LoVo (cell line): ENCODE measurements at places on chromosomes 5 and 9.

DNA sequence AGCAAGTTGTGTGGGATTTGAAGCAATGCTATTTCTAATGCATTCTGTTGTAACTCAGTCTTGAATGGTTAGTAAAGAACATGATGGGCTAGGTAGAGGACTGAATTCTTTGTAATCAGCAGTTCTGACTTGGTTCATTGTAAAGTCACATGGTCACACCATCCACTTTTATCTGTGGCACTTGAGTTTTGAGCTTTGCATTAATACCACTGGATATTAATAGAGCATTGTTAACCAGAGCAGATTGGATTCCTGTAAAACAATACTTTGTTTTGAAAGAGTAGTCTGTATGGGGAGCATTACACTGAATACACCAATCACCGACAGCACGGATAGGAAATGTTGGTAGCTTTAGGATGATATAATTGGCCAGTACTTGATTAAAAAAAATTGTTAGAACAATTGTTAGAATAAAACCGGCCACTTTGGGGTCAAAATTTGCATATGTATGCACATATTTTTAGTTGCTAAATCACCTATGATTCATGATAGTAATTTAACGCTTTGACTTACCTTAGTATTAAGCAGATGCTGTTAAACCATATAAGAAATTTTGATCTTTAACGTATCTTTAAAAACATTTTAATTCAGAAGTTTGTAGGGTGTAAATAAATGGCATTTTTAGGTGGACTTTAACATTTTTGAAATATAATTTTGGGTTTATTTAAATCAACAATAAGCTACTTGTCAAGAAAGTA, 17.4 kb downstream of the SLC12A2 start:
- DNase-seq = no peak

DNA sequence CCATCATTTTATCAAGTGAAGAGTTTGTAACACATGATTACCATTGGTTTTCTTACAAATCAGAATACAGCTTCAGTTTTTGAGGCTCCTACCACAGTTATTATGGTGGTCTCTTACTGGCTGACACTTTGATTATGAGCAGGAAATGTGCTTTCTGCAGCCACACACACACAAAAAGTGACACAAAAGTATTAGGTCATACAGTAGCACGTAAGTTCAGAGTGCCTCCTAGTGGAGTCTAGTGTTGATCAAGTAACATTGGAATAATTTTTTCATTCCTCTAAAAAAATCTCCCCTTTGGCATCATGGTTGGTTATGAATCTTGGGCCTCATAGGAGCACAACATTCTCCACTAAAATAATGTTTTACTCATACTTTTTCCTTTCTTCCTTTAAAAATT, 37.6 kb downstream of the PAM start:
- DNase-seq = no peak

GRCh38 chr9:17509151-17509550, 69.7 kb upstream of the SH3GL2 start:
- DNase-seq = no peak

DNA sequence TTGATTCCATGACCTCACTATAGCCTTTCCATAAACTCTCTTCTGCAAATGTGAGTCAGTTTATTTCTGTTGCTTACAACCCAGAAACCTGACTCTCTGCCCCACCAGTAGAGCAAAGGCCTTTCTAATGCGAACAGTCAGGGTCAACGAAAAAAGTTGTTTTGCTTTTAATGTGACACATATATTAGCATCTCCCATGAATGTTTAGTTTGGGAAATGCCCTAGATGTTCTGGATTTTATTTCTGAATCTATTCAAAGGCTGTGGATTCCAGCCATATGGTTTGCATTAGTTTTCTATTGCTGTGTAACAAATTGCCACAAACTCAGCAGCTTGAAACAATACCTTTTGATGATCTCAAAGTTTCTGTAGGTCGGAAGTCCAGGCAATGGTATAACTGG, 193.5 kb downstream of the GNA14 start:
- no peak for DNase-seq

DNA sequence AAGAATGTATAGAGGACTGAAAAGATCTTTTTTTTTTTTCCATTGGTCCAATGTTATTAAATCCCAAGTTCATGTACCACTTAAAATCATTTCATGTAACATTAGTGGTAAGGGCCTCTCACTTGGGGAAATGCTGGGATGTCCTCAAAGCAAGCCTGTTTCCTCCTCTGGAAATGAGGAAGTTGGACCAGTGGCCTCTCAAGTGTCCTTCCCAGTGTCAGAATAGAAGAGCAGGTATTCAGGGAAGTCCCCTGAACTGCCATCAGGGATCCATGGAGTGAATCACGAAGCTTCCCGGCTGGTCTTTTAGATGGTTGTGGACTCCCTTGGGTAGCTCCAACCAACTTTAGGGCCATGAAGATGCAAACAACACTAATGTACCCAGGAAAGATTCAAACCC, 55.2 kb upstream of the AFAP1L1 start:
- DNase-seq = no peak

GRCh38 chr5:5793242-5794117, 371.0 kb downstream of the ICE1 start:
- no peak for DNase-seq

- DNase-seq = no peak
Observed at GRCh38 chr9:74760031-74760700, 127.6 kb downstream of the TRPM6 start.

- no peak for DNase-seq
Observed at GRCh38 chr5:170284231-170284630, 13.3 kb downstream of the LCP2 start.

DNA sequence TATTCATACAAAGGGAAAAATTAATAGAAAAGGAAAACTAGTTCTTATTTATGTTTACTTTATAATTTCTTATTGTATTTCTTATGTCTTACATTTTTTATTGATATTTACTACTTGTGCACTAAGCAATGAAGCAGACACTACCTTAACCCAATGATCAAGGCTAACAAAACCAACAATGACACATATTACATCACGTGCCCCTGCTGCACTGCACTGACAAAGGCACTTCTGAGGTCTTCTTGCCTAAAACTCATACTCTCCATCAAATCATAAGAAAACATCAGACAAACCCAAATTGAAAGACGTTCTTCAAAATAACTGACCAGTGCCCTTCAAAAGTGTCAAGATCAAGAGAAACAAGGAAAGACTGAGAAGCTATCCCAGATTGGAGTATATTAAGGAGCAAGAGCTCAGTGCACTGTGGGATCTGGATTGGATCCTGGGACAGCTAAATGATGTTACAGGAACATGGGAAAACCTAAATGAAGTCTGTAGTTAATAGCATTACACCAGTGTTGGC, 230.9 kb downstream of the AUH start:
- DNase-seq = no peak

DNA sequence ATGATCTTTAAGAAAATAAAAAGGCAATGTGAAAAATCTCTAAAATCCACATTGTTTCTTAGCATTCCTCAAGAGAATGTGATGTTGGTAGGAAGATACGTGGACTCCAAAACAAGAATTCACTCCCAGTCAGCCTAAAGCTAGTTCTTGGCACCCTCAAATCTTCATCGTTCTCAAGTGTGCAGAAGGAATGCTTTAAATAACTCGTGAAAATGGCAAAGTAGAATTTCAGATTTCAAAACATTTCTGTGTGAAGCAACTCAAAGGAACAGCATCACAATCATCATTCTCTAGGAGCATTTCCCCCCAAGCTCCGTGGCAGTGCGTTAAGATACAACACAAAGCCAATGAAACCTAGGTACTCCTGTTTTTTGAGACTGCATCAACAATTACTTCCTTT, 185.1 kb upstream of the DMAC1 start:
- DNase-seq = no peak

- no peak for DNase-seq
Observed at GRCh38 chr9:86687788-86688187, 259.5 kb downstream of the GAS1 start.

DNA sequence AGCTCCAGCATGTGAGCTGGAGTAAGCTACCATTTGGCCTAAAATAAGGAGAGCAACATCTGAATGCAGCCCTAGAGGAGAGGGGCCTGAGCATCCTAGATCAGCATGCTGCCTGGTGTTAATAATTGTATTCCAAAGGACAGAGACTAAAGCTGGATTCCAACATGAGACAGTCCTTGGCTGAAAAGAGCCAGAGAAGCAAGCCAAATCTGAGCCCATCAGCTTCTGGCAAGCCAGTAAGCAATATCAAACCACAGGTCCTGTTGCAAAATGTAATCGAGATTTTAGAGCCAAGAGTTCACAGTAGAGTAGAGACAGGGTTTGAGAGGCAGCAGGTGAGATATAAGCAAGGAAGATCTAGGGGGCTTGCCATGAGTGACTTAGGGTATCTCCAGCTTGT, 42.3 kb upstream of the DMAC1 start:
- no peak for DNase-seq

DNA sequence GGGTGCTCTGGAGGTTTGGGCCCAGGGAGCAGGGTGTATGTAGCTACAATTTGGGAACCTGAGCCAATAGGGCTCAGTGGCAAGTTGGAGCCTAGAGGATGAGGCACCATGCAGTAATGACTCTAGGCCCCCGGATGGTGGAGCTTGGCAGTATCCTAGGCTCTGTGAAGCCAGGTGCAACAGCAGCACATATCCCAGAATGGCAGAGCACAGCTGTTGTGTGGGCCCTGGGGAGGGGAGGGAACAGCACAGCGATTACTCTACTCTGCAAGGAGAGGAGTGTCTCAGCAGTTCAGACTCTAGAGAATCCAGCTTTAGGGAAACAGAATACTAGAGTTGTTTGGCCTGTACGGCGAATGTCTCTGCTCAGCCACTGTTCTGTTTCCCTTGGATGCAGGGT, 56.1 kb downstream of the LRRTM2 start:
- DNase-seq = no peak

GRCh38 chr5:127961763-127962145, 121.8 kb upstream of the SLC12A2 start:
- DNase-seq = no peak

- DNase-seq = no peak
Observed at GRCh38 chr5:148163345-148163744, 5.0 kb upstream of the SPINK14 start.

- DNase-seq = no peak
Observed at GRCh38 chr5:4941161-4941560, 199.0 kb upstream of the ADAMTS16 start.

DNA sequence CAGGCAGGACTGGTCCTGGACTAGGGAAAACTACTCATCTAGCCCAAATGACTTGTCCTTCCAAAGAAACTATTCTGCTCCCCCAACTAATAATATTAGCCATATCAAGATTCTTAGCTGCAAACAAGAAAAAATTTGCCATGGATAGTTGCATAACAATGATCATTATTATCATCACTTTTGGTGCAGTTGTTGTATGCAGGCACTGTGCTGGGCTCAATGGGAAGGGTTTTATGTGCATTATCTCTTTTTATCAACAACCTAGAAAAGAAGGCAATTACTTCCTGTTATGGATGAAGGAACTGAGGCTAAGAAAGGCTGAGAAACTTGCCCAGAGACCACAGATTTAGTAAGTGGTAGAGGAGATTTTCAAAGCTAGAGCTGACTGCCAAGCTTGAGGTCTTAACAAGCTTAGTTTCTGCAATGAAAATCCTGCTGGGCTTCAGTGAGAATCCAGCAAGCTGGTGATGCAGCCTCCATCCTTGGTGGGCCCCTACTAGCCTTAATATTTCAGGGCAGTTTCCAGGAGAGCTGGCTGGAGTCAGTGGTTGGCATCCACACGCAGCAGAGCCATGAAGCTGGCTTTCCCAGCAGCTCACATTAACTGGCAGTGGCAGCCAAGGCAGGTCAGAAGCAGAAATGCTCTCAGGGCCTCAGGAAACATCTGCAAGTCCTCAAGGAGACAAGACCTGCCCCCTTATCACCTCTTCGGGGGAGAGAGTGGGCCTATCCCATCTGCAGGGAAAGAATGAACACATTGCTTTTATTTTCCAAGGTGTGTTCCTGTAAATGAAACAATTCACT, 20.5 kb upstream of the MEGF9 start:
- no peak for DNase-seq

DNA sequence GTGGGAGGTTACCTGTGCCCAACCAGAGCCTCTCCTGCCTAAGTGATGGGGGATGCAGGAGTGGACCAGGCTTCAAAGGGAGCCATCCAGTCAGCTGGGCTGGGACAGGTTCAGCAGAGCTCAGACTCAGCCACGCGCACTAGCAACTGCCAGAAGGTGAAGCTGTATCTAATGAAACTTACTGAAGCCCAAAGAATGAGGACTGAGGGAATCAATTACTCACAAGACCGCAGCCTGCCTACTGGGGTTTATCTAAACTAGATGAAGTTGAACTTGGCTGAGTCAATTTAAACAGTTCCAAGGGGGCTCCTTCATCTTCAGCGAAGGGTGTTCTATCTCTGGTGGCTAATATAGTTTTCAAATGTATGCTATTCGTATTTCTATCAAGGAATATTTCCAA, 11.4 kb downstream of the HAND1 start:
- DNase-seq = no peak

- no peak for DNase-seq
Observed at GRCh38 chr5:172142709-172143215, 45.3 kb downstream of the STK10 start.

DNA sequence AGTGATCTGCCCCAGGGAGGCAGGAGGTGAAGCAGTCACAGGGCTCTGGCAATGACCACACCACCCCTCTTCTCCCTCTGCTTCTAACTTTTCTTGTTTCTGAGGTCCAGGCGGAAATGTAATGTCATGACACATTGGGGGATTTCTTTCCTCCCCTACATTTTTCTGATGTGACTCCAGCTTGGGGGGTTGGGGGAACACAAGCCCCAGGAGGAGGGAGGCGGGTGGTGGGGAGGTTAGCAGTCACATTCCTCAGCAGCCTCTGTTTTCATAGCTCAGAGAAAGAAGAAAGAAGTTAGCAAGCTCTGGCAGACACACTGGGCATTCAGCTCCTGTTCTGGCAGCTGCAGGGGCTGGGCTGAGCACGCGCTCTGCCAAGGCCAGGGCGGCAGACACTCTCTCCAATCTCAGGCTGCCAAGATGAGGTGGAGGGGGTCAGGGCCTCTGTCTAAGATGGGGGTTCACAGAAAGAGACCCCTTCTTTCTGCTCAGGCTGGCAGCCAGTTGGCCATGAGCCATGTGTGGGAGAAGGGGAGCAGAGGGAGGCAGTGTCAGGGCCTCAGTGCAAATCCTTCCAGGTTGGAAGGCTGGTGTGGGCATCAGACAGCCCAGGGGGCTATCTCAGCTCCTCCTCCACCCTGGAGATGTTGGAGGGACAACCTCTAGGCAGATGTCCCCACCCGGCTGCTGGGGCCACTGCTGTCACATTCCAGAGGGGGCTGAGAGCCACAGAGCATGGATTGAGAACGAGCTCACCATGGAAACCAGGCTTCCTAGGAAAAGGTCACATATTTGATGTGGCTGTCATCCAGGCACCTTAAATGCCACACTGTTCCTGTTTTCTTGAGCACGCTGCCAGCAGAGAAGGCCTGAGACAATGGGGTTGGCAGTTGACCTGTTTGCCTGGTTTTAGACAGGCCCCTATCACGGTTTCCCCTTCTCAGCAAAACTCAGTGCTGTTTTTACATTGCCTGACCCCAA, 20.1 kb upstream of the PFDN1 start:
- DNase-seq = peak; percentile 46

DNA sequence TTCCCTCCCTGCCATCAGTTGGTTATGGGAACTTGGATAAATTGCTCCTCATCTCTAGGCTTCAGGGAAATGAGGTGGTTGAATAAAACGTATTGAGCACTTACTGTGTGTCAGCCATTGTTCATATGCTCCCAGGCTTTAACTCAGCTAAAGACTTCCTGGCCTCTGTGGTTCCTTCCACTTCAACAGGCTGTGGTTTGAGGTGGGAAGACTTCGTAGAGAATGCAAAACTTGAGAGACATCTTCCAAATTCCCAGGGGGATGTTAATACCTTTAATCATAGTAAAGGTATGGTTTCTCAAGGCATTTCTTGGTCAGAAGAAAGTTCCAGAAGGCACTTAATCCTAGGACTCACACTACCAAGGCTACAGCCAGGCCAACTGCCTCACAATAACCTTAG, 1.5 kb upstream of the GPX3 start:
- DNase-seq = no peak

- DNase-seq = peak; percentile 15
Observed at GRCh38 chr9:11319538-11319937, 706.7 kb upstream of the PTPRD start.
